Activated T-cell treated with anti-CD3 and anti-CD28 coated beads, Interleukin-2, amount 50 U/mL, for 72 hours (primary cell): ENCODE measurements at places on chromosomes 4 and X.

DNA sequence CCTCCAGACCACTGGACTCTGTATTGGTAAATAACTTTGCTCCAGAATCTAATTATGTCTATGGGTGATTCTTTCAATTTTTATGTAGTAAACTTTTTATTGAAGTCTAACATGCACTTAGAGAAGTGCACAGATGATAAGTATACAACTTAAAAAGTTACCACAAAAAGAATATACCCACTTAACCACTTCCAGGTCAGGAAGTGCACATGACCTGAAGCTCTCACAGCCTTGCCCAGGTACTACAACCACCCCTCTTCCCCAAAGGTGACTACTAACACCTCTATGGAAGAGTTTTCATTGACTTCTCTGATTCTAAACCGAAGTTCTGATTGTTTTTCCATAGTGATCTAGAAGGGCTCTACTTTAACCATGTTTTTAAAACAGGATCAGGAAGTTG lies 43.6 kb upstream of the SPRY1 start:
- DNase-seq = no peak

DNA sequence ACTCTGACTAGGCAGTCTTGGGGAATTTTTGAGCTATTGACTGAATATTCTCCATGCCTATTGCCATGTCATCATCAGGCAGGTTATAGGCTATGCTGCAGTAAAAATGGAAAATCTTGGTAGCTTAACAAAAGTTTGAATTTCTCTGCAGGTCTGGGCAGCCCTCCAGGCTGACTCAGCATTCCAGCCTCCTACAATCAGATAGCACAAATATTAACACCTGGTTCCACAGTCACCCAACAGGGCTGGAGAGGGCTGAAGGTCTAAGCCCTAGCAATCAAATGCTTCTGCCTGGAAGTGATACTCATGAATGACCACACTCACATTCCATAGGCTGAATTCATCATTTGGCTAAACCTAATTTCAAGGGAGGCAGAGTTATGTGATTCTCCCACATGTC lies 9.6 kb upstream of the PPP3CA start:
- no peak for DNase-seq

GRCh38 chr4:74659576-74660411 lies 134.5 kb downstream of the BTC start:
- DNase-seq = no peak

- DNase-seq = no peak
These were observed 112.3 kb upstream of the LIMCH1 start for GRCh38 chr4:41425650-41426049.

DNA sequence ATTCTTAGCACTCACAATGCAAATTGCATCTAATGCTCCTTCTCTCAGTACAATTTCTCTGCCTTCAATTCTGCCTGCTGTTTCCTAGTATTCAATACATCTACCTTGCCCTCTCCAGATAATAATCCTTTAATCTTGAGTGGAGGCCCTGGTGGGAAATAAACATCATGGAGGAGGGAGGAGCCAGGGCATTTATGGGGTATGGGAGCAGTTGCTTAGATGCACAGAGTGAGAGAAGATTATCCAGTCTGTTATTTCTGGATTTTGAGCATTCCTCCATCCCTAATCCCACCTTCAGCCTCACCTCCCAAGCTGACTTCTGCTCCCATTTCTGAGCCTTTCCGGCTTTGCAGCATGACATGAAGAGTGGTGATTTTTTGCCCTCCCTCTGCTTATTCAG lies 127.9 kb upstream of the PPP3CA start:
- no peak for DNase-seq

GRCh38 chr4:182862141-182862875 lies 54.9 kb downstream of the DCTD start:
- DNase-seq = no peak

GRCh38 chrX:41881166-41881565 lies 42.2 kb downstream of the CASK start:
- no peak for DNase-seq

GRCh38 chr4:24477919-24478318 lies 106.4 kb downstream of the DHX15 start:
- no peak for DNase-seq

DNA sequence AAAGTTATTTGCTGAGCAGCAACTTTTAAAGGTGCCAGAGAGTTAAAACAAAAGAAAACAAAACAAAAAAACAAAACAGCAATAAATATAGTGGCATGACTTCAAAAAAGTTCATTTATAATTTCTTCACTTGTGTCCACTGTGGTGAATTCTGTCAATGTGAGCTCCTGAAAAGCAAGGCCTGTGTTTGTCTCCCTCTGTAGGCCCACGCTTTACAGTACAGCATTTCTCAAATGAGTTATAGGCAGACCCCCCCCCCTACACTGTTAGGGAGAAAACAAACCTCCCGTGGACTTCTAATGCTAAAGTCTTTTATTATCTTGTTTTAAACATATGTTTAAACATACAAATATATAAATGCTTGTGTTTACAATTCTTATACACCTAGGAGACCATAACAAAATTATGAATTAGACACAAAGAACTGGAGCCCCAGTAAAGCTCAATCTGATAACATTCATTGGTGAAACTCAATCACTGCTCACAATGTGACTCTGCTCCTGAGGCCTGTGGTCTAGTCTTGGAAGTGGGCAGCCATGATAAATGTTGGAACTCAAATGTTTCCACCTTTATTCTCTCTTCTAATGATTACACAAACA lies 47.0 kb upstream of the SCOC start:
- DNase-seq = no peak

DNA sequence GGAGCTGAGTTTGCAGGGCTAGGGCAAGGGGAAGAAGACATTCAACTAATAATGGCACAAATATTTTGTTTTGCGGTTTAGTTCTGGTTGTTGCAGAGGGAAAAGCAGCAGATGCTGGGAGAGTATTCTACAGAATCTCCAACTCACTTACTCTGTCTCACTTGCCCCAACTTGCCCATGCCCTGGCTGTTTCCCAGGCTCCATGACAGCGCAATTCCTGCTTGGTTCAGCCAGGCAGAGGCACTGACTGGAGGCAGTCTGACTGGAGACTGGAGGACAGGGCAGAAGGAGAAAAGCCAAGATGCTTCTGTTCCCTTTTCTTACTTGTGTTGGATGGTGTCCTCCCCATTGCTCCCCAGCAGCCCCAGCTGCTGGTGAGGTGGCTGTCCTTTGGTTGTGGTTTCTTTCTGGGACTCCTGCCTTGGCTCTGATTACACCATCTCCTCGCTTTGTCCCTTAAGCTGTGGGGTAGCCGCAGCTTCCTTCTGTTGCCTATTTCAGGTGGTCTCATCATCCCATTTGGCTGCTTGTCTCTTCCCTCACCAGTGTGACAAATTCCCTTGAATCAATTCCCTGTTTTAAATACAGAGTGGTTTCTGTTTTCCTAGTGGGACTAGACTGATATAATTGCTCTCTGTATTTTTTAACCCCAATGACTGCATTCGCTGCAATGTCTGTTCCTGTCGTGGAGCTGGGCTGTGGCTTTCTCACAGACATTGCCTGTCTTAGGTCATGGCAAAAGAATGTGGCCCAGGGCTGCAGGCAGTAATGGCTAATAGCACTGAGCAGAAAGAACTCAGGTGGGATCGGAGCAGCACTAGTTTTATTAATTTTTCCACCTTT lies 24.2 kb upstream of the RASL11B start:
- no peak for DNase-seq

DNA sequence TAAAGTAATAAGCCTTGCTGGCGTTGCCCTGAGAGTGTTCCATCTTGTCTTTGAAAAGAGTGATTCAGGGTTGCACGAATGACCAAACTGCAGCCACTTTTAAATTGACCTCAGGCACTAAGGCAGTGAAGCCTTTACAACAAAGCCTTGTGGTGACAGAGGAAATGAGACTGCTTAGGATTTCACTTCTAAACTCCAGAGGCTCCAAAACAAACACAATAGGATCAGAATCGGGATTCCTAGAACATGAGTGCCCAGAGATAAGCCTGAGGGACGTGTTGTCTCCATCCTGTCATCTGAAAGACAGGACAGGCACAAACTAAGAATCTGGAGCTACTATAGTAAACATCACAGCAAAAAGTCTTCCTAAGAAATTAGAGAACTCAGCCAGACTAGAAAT lies 405.2 kb downstream of the PPARGC1A start:
- no peak for DNase-seq

- no peak for DNase-seq
These were observed 36.5 kb downstream of the DCTD start for GRCh38 chr4:182880387-182881356.

- DNase-seq = no peak
These were observed 63.7 kb downstream of the RBPJ start for GRCh38 chr4:26384380-26385057.

DNA sequence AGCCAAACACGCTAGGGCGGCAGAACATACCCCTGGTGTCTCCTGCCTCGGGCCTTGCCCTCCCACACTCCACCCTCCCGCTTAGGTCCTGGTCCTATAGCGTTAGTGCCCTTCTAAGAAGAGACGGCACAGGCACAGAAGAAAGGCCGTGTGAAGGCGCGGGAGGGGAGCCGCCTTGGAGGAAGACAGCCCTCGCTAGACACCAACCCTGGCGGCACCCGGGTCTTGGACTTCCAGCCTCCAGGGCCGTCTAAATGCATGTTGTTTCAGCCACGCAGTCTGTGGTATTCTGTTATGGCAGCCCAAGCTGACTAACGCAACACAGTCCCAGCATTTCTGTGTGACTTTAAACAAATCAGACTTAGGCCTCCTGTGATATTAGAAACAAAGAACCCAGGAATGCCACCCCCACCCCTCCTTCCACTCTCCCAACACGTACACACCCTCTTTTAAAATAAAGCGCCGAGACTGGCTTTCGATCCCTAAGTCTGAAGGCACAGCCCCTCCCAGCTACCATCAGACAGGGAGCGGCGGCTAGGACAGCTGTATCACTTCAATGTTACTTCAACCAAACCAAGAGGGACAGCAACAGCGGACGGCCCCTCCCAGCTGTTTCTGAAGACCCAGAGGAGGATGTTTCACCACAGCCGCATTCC lies 128.0 kb downstream of the AFAP1 start:
- DNase-seq = no peak
